Thyroid gland (tissue), 4 donors: ENCODE measurements at places on chromosomes 5 and 9. TPM values are rescaled to one million over a fixed set of nuclear protein-coding genes. Genes with fewer than 3 reads are reported as not detected.

DNA sequence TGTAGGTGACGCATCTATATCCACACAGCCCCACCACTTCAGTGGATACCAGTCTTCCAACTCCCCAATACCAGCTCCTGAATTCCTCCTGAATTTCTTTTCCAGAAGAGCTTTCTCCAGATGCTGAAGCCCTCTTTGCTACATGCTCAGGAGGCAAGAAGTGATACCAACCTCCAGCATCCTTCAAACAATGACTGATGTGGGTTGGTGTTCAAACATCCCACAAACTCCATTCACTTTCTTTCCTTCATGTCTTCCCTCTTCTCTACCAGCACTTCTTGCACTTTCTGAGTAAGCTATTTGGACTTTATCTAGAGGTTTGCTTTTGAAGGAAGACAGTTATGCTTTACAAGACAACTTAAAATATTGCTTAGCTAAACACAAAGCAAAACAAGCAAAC is 179.9 kb upstream of the RORB start:
- no peak for DNase-seq

The SHISAL2B gene
- not detected for total RNA-seq

The GRK6 gene
- 27.8 TPM for total RNA-seq

The SLC28A3 gene
- total RNA-seq = 0.15 TPM

DNA sequence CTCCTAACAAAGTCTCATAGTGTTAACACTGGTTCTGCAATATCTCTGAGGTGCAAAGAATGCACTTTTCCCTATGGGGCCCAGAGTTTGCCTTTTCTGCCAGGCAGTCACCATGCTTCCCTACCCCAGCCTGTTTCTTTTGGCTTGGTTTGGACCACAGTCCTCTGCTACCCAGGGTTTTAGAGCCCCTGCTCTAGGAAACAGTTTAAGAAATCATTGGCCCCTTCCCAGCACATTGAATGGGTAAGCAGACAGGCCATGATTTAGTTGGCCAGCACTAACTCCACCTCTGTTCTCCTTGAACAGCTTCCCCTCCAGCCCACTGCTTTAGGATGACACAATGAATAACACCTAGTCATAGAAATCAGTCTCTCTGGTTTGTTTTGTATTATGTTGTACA is 73.2 kb downstream of the UBAP1 start:
- no peak for DNase-seq
